SJSA1 (cell line): ENCODE measurements at places on chromosomes 2 and 18. TPM values are rescaled to one million over a fixed set of nuclear protein-coding genes. Genes with fewer than 3 reads are reported as not detected.

DNA sequence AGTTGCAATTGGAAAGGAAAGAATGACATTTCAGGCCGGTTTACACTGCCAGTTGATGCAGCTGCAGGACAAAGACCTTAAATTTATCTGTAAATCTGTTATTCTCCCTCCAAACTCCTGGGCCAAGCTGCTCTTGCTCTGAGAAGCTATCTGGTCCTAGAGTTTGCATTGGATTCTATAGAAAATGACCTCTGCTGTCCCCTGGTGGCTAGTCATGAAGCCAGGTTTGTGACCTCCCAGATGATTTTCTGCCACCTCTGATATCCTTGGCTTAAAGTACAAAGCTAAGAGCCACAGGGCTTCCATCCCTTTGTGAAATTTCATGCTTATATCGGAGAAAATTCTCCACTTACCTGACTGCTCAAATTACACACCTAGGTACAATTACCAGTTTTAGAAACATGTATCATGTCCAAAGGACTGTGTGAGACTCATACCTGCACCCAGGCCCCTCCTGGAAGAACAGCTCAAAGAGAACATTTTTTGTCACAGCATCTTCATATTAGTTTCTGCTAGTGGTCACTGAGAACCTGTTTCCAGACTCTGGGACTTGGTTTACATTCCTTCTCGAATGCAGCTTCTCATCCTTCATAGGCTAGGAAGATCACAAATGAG, 28.9 kb upstream of the IER3IP1 start:
- peak; percentile 15 for DNase-seq

DNA sequence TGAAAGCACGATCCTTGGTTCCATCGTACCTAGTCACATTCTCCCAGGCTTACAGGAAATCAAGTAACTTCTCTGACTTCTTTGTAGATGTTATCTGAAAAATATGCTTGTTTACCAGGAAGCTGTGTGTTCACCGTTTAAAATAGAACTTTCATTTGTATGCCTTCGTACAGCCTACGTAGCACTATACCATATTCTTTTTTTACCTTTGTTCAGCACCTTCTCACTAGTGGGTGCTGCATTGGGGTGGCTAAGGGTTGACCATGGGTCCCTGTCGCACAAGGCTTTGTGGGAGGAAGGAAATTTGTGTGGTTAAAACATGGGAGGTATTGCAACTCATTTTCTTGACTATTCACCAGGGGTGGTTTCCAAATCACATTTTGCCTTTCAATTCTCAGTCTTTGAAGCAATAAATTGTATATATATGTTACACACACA, 16.6 kb downstream of the MALT1 start:
- DNase-seq: no peak

GRCh38 chr2:79994161-79994560, 310.4 kb downstream of the LRRTM1 start:
- no peak for DNase-seq

- DNase-seq: no peak
Measured at GRCh38 chr2:237867465-237867864, 8.0 kb downstream of the RAMP1 start.

- no peak for DNase-seq
Measured at GRCh38 chr2:189536830-189537229, 43.8 kb downstream of the SLC40A1 start.

DNA sequence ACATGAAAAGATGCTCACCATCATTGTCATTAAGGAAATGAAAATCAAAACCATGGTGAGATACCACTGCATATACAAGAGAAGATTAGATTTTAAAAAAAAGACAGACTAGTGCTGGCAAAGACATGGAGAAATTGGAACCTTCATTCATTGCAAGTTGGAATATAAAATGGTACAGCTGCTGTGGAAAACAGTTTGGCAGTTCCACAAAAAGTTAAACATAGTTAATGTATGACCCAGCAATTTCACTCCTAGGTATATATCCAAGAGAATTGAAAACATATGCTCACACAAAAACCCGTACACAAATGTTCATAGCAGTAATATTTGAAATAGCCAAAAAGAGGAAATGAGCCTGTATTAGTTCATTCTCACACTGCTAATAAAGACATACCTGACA, 33.7 kb upstream of the MBOAT2 start:
- DNase-seq: no peak

DNA sequence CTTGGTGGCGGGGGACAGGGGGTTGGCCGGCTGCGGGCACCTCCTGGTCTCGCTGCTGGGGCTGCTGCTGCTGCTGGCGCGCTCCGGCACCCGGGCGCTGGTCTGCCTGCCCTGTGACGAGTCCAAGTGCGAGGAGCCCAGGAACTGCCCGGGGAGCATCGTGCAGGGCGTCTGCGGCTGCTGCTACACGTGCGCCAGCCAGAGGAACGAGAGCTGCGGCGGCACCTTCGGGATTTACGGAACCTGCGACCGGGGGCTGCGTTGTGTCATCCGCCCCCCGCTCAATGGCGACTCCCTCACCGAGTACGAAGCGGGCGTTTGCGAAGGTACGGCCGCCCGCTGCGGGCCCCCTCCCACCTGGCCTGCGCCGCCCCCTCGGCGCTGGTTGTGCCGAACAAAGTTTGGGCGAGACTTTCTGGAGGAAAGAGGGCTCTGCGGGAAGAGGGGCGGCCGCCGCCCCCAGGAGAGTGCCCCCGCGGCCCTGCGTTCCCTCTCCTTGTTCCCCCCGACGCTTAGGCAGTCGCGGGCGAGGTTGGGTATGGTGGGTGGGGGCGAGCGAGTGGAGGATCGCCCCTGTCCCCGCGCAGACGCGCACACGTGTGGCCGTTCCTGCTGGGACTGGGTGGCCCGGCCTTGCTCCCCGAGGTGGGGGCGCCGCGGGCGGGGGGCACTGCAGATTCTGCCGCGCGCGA, 866 bp downstream of the CRIM1 start:
- DNase-seq: peak; percentile 52

DNA sequence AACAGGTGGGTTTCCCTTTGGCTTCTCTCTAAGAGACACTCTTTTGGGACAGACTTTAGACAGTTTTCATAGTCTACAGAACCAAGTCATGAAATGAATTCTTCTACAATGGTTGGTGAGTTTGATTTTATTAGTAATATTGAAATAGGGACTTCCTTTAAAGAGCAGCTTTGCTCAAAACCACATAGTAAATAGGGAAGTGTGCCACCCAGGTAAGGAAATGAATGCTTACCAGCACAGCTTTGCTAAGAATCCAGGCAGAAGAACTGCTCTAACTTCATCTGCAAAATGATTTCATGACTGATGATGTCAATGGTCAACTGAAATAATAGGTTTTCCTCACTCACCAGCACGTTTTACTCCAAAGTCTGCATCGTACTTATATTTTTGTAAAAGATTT, 89.2 kb downstream of the NYAP2 start:
- no peak for DNase-seq

GRCh38 chr2:100936070-100936741, 65.9 kb upstream of the RPL31 start:
- no peak for DNase-seq

DNA sequence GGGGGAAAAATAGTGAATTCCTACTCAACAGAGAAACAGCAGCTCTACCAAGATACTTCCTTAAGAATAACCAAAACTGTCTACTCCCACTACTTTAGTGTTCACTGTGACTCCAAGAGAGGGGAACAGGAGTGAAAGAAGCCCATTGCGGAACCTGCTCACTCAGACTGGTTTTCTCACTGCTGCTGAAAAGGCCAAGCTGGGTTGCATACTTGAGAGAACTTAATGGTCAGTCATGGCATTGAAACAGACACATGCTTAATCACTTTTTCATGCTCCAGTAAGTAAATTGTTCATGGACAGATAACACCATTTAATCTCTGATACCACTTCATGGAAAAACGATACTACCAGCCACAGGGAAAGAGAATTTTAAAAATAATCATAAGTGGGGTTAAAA, 35.7 kb upstream of the SLC8A1 start:
- DNase-seq: no peak

DNA sequence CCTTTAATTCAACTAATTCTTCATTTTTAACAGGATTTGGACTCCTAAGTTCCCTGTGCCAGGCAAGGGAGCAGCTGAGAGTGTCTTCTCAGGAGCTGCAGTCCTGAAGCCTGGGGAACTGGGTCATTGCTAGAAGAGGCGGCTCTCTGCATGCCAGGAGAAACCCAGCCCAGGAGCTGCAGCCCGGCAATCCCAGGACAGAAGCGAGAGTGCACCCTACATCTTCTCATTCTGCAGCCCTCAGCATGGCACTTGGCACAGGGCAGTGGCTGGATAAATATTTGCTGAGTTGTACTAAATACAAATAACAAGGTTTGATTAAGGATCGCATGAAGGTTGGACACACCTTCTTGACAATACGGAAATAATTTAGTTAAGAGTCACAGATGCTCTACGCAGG, 244.9 kb upstream of the PXDN start:
- DNase-seq: no peak

GRCh38 chr2:86747711-86748639, 27.9 kb downstream of the RMND5A start:
- DNase-seq: no peak

GRCh38 chr18:48238636-48239035, 170.5 kb downstream of the ZBTB7C start:
- DNase-seq: no peak

GRCh38 chr2:36300697-36301096, 54.9 kb upstream of the CRIM1 start:
- no peak for DNase-seq

DNA sequence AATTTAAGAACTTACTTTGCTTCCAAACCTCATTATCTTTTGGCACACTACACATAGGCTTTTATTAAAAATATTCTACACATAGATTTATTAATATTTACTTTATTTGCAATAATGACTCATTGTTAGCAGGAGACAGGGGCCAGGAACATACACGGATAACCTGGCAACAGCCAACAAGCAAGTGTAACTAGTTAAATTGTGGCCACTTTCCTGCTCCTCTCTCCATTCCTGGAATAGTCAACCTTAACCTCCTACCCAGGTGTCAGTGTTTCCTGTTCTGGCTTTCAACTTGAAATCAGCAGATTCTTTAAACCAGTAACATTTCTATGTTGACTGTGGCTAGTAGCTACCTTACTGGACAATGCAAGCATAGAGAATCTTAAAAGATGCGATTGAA, 26.5 kb downstream of the ACVR1 start:
- DNase-seq: no peak

GRCh38 chr2:152534460-152535135, 182.7 kb downstream of the PRPF40A start:
- DNase-seq: no peak

- DNase-seq: no peak
Measured at GRCh38 chr2:189327879-189328847, 113.1 kb upstream of the WDR75 start.

DNA sequence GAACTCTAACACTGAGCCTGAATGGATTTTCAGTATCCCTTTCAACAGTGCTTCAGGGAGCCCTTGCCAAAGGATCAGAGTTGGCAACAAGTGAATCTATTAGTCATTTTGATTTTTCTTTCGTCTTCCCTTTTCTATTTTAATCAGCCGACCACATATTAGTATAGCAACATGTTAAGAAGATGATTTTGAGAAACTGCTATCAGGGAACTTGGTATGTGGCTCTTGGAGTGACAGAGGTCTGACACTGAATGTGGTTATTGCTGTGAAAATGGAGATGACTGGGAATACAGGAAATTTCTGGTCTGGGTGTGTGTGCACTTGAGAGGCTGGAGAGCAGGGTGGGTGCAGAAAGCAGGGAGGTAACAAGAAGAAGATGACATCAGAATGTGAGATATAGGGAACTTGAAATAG, 28.7 kb upstream of the IL1RL1 start:
- DNase-seq: no peak

GRCh38 chr2:141517180-141517851, 613.5 kb downstream of the LRP1B start:
- DNase-seq: no peak

- DNase-seq: no peak
Measured at GRCh38 chr2:134195341-134195740, 58.5 kb upstream of the MGAT5 start.

DNA sequence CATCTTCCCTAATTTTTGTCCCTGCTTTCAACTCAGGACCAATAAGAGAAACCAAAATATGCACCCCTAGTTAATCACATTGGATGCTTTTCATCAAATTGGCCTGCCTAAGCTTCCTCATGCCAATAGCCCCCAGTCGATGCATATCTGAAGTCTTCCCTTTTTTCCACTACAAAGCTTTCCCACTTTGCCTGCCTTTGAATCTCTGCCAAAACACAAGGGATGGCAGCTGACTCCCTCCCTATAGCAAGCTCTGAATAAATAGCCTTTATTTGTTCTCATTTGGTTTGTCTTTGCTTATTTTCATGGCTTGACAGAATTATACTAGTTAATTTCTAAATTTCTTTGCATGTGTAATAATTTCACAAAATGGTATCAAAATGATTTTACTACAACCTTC, 621.2 kb downstream of the MBD2 start:
- DNase-seq: no peak

- no peak for DNase-seq
Measured at GRCh38 chr2:146952696-146953095, 892.1 kb upstream of the ACVR2A start.

Gene FIGN
- 2.4 and 5.6 TPM in 2 replicates for total RNA-seq

Gene CAMKMT
- 4.7 and 11.6 TPM in 2 replicates for total RNA-seq

Gene HOXD11
- not detected in 2 replicates for total RNA-seq

Gene CRYGD
- not detected in 2 replicates for total RNA-seq

Gene GNAL
- 1.9 and 5.5 TPM in 2 replicates for total RNA-seq

Gene C2orf72
- total RNA-seq: 0.41 TPM in 1 of 2 replicates, not detected in the other

Gene CDH20
- not detected in 2 replicates for total RNA-seq

Gene COL4A4
- total RNA-seq: not detected in 2 replicates

Gene TMEM163
- total RNA-seq: not detected in 2 replicates

Gene DDX18
- 63.8 and 76.3 TPM in 2 replicates for total RNA-seq

Gene REEP1
- 0.24 and 0.78 TPM in 2 replicates for total RNA-seq

Gene MAP2
- 0.21 and 0.34 TPM in 2 replicates for total RNA-seq

Gene IL1F10
- total RNA-seq: not detected in 2 replicates

Gene GKN1
- total RNA-seq: not detected in 2 replicates

Gene POMC
- total RNA-seq: not detected in 2 replicates

Gene DLX1
- total RNA-seq: 4.7 and 4.9 TPM in 2 replicates

Gene STPG4
- total RNA-seq: not detected in 2 replicates

Gene LRRTM1
- total RNA-seq: not detected in 2 replicates

Gene TUBA4B
- not detected in 2 replicates for total RNA-seq

Gene SLC23A3
- 0.13 TPM in 1 of 2 replicates, not detected in the other for total RNA-seq
